ENCODE measurements at places on chromosomes 12 and 14.
A peak's percentile ranks its signal among the peaks of the same experiment; 100 is the strongest.

- DNase-seq: no peak
These were observed 1423.6 kb downstream of the AACS start for GRCh38 chr12:126488806-126489205.

GRCh38 chr12:14613718-14614117, 46.0 kb upstream of the PLBD1 start:
- DNase-seq: no peak

DNA sequence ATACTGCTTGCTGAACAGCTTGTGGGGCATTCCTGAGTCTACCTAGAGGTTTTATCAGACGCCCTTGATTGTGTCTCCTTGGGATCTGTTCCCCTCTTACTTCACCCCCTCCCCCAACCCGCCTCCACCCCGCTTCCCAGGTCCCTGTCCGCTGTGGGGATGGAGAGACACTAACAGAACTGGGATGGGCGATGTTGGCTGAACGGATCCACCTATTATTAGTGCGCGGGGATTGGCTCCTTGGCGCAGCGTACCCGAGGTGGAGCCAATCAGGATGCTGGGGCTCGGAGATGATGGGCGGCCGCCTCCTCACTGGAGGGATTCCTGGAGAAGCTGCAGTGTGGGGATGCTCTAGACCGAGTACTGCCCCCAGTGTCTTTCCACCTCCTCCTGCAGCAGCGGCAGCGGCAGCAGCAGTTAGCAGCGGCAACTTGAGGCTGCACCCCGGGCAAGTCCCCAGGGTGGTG, at the start of gene SYT1:
Gene SYT1, plus strand, starts transcription at position 372 of the 467 bp plus-strand sequence.
- no peak for DNase-seq

DNA sequence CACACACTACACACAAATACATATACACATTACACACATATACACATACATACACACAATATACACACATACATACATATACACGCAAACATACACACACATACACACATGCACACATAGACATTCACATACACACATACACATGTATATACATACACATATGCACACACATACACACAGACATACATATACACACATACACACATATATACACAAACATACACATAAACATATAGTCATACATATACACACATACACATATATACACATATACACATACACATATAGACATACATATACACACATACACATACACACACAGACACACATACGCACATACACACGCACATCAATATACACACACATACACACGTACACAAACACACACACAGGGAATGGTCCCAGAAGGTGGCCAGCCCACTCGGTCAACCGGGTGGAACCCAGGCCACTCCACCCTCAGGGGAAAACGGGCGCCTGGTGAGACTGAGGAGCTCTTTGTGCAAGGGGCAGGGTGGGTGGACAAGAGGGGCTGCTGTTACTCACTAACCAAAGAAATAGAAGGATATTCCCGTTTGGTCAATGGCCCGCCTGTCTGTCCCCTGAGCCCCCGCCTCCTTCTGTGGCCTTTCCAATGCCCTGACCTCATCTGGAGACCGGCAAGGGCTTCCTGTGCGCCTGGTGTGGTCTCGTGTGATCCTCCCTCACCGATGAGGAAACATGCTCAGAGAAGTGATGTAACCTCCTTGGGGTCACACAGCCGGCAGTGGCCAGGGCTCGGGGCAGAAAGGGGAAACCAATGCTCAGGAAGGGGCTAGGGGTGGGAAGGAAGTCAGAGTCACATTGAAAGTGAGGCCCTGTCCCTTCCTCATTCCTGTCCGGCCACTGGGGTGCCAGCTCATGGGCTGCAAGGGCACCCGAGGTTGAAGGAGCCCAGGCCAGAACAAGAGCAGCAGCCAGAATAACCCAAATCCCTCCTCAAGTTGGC, 5.3 kb downstream of the TRPV4 start:
- DNase-seq: no peak

GRCh38 chr12:101671157-101671791, 26.2 kb upstream of the CHPT1 start:
- DNase-seq: peak; percentile 12

GRCh38 chr12:132374612-132375445, 45.4 kb upstream of the GALNT9 start:
- no peak for DNase-seq

DNA sequence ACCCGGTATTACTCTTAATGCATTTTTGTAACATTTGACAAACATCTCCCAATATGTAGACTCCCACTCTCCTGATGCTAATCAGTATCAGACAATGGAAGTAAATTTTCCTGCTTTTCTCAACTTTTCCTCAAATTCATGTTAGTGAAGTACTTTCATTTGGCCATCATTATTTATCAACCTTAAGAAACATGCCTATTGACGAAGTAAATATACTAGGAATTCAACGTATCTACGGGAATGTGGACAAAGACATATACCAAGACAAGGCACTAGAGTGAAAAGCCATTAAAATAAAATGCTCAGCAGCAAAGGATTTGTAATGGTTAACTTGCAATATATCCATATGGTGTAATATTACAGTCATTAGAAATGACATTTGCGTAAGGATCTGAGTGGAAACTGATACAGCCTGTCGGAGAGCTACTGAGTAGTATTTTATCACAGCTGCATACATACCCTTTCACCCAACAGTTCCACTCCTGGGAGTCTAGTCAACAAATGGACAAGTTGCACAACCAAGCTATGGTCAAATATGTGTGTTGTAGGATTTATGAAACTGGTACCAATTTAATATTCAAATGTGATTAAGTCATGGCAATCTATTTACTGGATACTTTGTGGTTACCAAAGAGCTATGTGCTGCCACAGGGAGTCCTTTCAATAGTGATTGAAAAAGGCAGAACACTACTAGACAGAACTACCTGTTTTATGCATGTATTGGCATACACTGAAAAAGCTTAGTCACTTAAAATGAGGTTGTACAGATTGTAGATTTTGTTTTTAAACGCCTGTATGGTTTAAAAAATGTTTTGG, 26.5 kb downstream of the NUDT4 start:
- DNase-seq: no peak

- no peak for DNase-seq
These were observed 45.6 kb downstream of the KRT80 start for GRCh38 chr12:52146089-52146821.
